ENCODE measurements at places on chromosomes 2 and 18.

GRCh38 chr2:115057473-115057872 lies 615.0 kb downstream of the DPP10 start:
- no peak for DNase-seq

- peak; percentile 7 for DNase-seq
Observed at GRCh38 chr2:42086500-42086953, 38.7 kb downstream of the PKDCC start.

- peak; percentile 13 for DNase-seq
Observed at GRCh38 chr2:69642709-69643601, 584 bp downstream of the AAK1 start.

DNA sequence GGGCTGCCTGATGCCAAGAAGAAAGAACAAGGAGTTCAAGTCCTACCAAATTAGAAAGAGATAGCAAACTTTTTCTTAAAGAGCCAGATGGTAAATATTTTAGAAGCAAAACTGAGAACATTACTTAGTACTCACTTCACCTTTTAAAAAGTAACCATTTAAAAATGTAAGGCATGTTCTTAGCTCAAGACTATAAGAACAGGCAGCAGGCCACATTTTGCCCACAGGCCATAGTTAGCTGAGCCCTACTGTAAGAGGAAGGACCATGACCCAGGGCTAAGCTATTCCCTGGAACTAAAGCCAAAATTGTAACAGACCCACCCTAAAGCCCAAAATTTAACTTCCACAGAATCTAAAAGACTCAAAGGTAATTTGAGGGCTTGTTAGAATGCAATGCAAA lies 31.3 kb downstream of the USP40 start:
- DNase-seq = no peak

DNA sequence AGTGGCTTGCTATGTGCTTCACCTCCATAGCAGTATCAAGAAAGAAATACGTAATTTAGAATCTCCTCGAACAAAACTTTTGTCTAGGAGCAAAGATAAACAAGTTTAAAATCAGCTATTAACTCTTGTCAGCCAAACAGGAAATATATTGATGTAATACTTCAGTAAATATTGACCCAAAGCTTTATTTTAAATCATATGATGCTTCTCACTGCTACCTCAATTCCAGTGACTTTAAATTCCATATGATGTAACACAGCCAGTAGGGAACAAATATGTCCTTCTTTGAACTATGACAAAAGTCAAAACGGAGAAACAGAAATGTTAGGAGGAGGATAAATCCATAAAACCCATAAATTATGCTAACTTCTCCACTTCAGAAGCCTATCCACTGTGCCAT lies 7.2 kb downstream of the RNF103 start:
- no peak for DNase-seq

GRCh38 chr2:156437931-156438410 lies 1.8 kb downstream of the GPD2 start:
- DNase-seq = no peak

DNA sequence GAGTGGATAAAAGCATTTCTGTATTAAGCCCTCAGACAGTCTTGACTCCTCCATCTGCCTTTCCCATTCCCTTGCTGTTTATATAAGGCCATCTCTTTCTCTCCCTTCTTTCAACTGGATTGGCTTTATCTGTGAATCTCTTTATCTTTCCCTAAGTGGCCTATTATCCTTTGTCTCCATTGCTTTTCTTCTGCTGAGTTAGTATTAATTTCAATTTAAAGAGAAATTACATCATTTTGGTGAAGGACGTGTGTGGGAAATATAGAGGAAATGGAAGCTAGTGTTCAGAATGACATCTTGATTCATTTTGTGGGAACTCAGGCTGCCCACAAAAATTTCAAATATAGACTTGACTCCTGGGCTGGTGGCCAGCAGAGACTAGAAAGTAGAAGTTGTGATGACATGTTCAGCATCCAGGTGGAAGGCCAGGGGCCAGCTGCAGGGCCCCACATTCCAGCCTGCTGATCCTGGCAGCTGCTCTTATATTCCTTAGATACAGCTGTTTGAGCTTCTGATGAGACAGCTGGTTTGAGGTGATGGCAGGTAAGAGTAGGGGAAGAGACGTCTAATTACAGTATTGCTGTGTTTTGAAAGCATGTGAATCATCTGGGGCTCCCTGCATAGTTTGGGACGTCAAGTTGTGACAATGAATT lies 52.3 kb downstream of the DIS3L2 start:
- DNase-seq = no peak

- no peak for DNase-seq
Observed at GRCh38 chr2:223914324-223914723, 30.8 kb downstream of the WDFY1 start.

DNA sequence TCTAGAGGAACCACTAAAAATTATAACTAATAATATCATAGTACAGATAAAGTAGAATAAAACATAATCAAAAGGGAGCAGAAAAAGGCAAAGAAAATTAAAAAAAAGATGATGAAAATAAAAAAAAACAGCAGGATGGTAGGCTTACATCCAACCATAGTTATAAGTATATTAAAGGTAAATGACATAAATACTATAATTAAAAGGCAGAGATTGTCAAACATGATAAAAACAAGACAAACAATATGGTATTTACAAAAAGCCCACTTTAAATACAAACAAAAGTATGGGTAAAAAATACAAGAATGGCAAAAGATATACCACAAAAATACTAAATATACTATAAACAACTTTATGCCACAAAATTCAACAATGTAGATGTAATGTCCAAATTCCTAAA lies 24.4 kb downstream of the CCDC148 start:
- DNase-seq = no peak

GRCh38 chr2:66275984-66276383 lies 158.9 kb upstream of the MEIS1 start:
- DNase-seq = no peak

DNA sequence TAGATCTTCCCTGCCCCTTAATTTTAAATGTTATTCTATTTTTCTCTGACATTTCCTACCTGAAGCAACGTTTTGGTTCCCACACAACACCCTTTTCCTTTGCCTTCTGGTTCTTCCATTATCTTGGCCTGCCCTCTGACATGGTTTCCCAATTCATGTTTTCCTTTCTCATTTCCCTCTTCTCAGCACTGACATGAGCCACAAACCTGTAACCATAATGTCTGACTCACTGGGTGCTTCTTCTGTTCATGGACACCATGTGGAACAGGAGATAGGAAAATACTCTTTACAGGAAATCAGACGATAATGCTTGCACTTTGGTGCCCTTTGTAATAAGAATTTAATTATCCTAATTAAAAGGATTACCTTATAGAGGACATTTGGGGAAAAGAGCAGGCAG lies 142.0 kb downstream of the ZEB2 start:
- DNase-seq = no peak

DNA sequence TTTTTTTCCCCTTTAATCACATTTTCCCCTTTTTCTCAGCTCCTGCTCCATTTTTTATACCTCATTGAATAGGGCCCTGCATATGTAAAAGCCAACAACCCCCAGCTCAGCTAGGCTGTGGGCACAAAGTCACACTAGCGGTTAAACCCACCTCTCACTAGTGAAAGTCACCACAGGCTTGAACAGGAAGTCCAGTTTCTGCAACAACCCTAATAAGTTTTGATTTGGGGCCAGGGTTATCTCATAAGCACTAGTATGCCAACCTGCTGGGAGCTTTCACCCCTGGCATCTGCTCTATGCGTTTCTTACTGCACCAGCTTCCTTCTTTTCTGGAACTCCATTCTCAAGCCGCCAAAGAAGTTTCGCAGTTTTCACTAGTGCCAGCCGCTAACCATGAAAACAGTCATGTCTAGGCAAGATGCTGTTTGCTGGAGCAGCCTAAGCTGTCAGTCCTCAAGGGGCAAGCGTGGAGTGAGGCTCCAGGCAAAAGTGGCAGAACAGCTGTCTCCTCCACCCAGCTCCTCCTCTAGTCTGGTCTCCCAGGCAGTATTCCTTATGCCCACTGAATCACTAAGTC lies 197.0 kb upstream of the MEIS1 start:
- DNase-seq = no peak

GRCh38 chr2:129117434-129117833 lies 798.8 kb upstream of the HS6ST1 start:
- DNase-seq = no peak

DNA sequence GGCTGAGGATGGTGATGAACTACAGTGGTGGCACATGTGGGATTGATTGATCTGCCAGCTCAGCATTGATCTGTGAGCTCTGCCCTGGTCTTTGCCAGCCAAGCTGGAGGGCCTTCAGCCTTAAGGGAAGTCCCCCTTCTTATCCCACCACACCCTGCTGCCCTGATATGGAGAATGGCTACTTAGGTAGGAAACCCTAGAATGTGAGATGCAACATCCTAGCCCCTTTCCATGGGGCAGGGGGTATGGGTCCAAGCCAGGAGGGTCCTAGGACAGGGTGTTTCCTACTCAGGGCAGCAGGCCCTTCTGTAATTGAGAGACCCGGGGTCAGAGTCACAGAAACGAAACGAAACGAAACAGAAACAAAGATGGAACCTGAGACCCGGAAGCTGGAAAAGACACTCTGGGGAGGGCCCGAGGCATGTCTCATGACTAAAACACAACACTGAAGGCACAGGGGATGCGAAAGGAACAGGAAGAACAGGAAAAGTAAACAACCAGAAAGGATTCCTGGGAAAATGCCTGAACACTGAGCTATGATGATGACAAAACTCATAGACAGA lies 16.9 kb upstream of the SULT1C2 start:
- no peak for DNase-seq

DNA sequence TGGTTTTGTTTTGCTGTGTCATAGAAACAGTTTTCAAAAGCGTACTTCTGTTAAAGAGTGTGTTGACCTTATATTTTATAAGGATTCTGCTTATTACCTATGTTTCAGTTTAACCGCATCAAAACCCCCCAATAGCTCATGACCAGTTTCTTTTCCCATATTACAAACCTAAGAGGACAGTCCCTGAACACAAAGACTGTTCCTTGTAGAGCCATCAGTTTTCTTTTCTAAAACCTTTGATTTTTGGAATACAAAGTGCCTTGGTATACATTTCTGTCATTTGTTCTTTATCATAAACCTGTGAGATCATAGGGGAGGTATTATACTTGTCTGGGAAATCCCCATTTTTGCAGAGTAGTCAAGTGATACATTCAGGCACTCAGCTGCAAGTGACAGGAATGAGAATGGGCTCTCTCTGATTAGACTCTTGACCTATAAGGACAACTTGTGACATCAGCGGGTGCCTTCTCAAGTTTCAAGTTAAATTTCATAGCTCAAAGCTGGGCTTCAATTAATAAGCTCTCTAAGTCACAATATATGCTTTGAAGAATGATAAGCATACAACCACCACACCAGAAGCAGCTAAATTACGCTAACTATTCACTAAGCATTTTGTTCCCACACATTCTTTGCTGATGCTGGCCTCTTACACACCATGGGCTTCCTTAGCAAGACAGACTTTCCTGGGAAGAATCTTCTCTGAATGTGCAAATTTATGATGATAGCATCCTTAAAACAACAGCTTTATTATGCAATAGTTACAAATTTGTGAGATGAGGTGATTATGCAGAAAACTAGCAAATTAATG lies 97.5 kb upstream of the CD302 start:
- no peak for DNase-seq

GRCh38 chr2:3476321-3476984 lies 42.9 kb downstream of the ADI1 start:
- no peak for DNase-seq

DNA sequence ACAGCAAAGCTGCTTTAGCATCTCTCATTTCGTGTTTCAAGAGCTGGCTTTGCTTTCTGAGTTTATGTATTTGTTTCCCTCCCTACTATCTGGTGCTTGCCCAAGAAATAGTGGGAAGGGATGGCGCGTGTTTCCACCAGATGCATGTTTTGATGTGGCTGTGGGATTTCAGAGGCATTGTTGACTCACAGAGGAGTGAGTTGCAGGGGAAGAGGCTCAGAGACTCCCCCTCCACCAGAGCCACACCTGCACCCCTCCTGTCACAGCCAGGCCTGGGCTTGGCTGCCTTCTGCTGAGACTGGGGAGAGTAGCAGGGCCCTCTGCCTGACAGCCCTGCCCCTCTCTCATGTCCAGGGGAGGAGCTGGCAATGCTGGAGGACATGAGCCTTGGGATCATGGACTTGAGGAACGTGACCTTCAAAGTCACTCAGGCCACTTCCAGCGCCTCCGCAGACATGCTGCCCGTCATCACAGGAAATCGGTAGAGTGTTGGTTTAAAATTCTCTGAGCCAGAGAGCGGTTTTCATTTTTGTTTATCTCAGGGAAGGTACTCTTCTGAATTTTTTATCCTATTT lies 42.9 kb downstream of the COA5 start:
- no peak for DNase-seq

DNA sequence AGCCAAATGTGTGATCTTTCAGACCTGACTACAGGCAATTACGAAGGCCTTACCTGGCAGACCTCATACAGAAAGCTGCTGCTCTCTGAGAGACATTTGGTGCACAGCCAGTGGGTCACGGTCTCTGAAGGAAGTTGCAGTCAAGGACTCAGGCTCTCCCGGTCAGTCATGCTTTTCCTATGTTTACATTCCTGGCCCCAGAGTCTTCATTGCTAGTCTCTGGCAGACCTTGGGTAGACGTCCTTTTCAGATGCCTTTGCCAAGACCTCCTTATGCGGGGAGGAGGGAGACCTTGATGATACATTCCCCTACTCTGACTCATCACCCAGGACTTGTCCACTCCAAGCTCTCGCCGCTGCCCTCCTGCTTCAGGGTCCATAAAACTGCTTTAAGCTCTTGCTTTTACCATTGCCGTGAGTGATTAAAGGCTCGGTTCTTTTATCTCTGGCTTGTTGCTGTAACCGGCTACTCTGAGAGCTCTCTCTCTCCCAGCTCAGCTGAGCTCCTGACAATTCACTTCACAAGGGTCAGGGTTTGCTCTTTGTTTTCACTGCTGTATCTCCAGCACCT lies 62.0 kb upstream of the SLC35F5 start:
- DNase-seq = no peak

DNA sequence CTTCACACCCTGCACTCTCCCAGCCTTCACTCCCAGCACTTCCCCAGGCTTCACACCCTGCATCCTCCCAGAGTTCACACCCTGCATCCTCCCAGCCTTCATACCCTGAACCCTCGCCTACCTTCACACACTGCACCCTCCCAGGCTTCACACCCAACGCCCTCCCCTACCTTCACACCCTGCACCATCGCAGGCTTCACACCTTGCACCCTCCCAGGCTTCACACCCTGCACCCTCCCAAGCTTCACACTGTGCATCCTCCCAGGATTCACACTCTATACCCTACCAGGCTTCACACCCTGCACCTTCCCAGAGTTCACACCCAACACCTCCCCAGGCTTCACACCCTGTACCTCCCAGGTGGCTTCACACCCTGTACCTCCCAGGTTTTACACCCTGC lies 448.7 kb upstream of the MYT1L start:
- no peak for DNase-seq

- DNase-seq = no peak
Observed at GRCh38 chr2:126736133-126736874, 80.3 kb downstream of the GYPC start.

- DNase-seq = no peak
Observed at GRCh38 chr2:621303-622099, 55.7 kb downstream of the TMEM18 start.

DNA sequence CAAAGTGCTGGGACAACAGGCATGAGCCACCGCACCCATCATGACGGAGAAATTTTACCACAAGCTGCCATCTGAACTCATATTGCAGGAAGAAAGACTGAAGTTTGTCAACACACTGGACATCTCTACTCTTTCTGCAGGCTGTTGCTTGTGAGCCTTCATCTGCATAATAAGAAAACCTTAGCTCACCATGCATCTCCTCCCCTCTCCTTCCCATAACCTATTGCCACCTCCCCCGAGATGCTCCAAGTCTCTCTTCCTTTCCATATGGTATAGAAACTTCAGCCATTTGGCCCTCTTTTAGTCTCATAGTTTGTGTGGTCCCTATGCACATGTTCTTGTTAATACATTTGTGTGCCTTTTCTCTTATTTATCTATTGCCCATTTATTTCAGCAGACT lies 19.1 kb upstream of the C2orf72 start:
- DNase-seq = no peak

Data from stimulated activated CD4-positive, alpha-beta T cell treated with anti-CD3 and anti-CD28 coated beads, Interleukin-15, amount 100 ng/mL, for 1 hour (primary cell).